Nasal cavity respiratory epithelium epithelial cell of viscerocranial mucosa (primary cell): ENCODE measurements at places on chromosomes 4 and X. TPM values are rescaled to one million over a fixed set of nuclear protein-coding genes. Genes with fewer than 3 reads are reported as not detected.

The TMEM192 gene
- total RNA-seq, result 13.7 and 26.9 TPM in 2 replicates

The SNCA gene
- total RNA-seq, result 25.6 and 34.8 TPM in 2 replicates

The TMEM156 gene
- 3.8 and 4.8 TPM in 2 replicates for total RNA-seq

The FAM47A gene
- not detected in 2 replicates for total RNA-seq

The NOCT gene
- 27.7 and 38.0 TPM in 2 replicates for total RNA-seq

The STATH gene
- not detected in 2 replicates for total RNA-seq
